ENCODE measurements at places on chromosomes 1 and 21.

GRCh38 chr1:169064103-169064502, 42.4 kb upstream of the ATP1B1 start:
- no peak for DNase-seq

- no peak for DNase-seq
Measured at GRCh38 chr1:89280766-89281165, 8.1 kb upstream of the GBP5 start.

GRCh38 chr1:92203105-92203504, 14.6 kb upstream of the C1orf146 start:
- no peak for DNase-seq

GRCh38 chr1:26031611-26032220, 10.1 kb downstream of the EXTL1 start:
- no peak for DNase-seq
